Renal pelvis (tissue), 12 donors: ENCODE measurements at places on chromosomes 13 and 19.

DNA sequence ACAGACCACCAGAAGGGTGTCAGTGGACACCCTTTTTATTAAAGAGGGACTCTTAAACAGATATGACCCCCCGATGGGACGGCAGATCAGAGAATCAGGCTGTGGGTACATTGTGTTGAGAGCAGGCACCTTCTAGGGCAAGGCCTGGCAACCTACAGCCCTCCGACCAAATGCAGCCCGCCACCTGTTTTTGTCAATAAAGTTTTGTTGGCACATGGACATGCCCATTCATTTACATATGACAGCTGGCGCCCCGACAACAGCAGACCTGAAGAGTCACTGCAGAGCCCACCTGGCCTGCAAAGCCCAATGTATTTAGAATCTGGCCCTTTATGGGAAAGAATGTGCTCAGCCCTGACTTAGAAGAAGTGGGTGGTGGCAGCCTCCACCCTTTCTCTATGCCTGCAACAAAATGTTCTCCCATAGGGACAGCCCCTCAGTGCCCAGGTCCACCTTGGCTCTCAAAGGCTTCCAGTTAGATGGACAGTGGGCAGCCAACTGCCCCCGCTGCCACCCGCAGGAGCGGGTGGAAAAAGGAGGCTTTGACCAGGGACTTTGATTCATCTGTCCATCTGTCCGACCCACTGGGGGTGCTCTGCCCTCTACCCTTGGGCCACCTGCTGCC lies 184.9 kb downstream of the PTPRS start:
- DNase-seq: no peak

DNA sequence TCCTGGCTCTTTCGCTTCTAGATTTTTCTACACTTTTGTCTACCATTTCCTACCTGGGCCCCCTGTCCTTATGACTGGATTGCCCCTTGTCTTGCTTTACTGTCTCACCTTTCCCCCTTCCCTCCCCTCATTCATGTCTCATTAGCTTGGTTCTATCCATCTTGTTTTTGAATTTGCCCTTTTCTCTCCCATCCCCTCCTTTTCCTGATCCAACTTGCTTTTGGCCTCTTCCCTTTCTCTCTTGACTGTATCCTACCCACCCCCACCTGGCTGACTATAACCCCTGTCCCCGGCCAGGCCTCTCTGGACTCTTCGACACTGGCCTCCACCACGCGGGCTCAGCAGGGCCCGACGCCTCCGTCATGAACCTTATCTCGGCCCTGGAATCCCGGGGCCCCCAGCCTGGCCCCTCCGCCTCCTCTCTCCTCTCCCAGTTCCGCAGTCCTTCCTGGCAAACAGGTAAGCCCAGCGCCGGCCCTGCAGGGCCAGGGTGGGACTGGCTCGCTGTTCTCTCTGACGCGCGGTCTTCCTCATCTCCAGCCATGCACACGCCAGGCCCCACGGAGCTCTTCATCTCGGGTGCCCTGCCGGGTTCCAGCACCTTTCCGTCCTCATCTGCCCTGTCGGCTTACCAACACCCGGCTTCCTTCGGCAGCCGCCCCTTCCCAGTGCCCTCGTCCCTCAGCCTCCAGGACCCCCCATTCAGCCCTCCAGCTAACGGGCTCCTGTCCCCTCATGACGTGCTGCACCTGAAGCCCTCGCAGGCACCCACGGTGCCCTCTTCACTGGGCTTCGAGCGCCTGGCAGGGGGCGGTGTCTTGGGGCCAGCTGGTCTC lies 3.4 kb downstream of the PRR12 start:
- DNase-seq: no peak

- peak; percentile 54 for DNase-seq
Measured at GRCh38 chr13:35857769-35858168, 273.4 kb downstream of the DCLK1 start.

DNA sequence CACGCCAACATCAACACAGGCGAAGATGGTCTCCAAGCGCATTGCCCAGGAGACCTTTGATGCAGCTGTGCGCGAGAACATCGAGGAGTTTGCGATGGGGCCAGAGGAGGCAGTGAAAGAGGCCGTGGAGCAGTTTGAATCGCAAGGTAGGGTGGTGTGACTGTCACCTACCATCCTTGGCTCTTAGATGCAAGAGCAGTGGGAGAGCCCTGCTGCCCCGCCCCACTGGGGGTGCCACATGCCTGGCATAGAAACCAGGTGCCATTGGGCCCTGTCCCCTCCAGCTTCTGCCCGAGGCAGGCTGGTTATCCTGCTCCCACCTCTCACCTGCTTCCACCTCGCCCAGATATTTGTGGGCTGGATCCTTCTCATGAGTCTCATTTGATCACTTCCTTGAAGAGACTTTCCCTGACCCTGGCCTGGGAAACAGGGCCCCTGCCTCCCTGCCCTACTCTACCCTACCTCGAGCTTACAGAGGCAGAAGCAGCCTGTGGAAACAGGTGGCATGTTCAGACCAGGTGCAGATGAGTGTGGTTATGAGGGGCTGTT lies 9.4 kb downstream of the ARMC6 start:
- DNase-seq: no peak

- no peak for DNase-seq
Measured at GRCh38 chr13:99663185-99663825, 162.0 kb downstream of the TM9SF2 start.

DNA sequence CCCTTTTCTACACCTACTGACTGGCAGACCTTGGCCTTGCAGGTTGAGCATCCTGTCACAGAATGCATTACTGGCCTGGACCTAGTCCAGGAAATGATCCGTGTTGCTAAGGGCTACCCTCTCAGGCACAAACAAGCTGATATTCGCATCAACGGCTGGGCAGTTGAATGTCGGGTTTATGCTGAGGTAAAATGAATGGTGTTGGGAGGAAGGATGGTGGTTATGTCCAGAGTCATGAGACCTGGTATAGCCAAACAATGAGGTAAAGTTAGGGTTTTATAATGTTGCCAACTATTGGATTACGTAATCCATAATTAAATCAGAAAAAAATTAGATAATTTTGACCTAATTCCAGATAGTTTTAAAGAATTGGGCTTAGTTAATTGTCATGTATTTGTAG lies 212.5 kb downstream of the PCCA start:
- no peak for DNase-seq

- DNase-seq: peak; percentile 63
Measured at GRCh38 chr13:27359199-27359821, 65.1 kb upstream of the GTF3A start.

GRCh38 chr13:101272886-101273285 lies 143.4 kb downstream of the NALCN start:
- DNase-seq: no peak

DNA sequence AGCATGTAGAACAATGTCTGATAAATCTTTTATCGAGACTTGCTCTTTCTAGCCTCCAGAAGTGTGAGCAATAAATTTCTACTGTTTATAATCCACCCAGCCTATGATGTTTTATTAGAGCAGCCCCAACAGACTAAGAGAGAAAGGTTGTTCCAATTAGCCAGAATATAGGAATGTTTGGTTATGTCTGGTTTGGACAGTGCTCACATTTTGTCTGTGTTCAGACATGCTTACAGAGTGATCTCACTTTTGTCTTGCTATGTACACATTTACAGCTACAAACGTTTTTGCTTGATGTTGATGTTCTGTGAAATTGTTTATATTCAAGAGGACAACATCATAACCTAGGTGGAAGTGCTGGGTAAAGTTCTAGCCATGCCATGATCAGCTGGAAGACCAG lies 18.0 kb upstream of the EVI5L start:
- DNase-seq: no peak
